ENCODE measurements at places on chromosomes 16 and 17.

GRCh38 chr17:73533127-73533526 lies 111.1 kb downstream of the SDK2 start:
- no peak for DNase-seq

- DNase-seq, result no peak
Observed at GRCh38 chr17:44557651-44558285, 484 bp downstream of the FZD2 start.

GRCh38 chr17:21031756-21032396 lies 10.9 kb downstream of the USP22 start:
- DNase-seq, result no peak

- no peak for DNase-seq
Observed at GRCh38 chr17:72452286-72453173, 331.7 kb downstream of the SOX9 start.

DNA sequence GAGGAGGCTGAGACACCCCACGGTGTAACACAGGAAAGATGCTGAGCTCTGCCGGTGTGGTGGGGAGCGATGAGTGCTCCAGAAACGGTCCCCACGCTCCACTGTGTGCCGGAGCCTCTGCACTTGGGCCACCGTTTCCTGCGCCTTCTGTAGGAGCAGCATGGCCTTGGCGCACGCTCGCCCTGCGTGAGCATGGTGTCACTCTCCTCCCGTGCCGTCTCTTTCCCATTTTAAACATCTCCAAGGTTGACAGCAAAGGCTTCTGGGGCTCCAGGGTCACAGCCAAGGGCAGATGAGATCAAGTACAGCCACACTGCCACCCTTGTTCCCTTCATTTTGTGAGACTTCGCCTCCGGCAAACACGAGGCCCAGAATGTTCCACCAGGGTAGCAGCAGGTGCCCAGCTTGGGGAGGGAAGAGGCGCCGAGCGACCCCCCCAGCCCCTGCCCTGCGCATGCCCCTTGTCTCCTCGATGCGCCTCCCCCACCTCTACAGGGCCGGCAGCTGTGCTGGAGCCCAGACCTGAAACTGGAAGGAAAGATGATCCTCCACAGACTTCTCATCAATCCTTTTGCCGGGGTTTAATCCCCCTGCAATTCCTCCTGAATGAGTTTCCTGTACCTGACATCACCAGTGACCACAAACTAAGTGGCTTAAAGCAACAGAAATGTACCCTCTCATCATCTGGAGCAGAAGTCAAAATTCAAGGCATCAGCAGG lies 19.9 kb upstream of the OSGIN1 start:
- DNase-seq, result no peak

DNA sequence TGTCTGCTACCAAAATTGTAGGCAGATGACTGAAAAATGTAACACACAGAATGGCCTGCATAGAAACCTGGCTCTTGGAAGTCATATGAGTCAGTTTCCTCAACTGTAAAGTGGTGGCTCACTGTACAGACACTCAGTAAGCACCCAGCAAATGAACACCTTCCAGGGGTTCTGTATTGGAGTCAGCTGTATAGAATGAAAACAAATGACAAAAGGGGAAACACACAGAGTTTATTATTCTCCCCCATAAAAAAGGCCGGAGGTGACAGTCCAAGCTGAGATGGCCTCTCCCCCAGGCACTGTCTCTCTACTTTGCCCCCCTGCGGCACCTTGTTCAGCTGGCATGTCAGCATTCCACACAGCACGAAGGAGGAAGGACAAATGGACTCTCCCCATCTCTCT lies 6.2 kb upstream of the MEOX1 start:
- no peak for DNase-seq

DNA sequence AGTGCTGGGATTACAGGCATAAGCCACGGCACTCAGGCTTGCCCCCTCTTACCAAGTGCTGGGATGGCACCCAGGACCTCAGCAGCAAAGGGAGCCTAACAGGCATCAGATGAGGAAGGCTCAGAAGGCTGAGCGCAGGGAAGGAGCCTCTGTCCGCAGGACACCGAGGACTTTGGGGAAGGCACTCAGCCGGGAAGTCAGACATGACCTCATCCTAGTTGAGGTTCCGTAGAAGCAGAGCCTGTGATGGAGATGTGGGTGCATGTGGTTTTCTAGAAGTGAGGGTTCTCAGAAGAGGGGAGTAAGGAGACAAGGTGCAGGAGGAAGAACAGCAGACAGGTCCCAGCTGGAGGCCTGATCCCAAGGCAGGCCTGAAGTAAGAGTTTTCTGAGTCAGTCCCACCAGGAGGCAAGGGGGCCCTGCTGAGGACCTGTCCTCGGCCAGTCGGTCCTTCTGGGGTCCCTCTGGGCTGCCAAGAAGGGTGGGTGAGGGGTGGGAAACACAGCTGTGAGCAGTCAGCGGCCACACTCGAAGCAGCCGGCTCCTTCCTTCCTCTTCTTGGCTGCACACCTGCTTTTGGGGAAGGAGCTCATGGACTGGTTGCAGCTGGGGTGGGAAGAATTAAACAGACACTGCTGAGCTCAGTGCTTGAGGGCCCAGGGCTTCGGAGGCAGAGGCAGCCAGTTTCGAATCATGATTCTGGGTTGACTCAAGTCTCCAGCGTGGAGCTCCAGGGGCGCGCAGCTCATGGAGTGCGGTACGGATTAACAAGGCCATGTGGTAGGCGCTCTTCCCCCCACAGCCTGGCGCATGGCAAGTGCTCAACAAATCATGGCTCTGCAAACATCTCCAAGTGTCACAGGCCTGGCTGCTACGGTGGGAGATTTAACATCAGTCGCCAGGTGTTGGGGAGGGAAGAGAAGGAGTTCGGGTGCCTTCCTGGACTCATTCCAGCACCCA lies 38.9 kb upstream of the SNN start:
- DNase-seq, result no peak

DNA sequence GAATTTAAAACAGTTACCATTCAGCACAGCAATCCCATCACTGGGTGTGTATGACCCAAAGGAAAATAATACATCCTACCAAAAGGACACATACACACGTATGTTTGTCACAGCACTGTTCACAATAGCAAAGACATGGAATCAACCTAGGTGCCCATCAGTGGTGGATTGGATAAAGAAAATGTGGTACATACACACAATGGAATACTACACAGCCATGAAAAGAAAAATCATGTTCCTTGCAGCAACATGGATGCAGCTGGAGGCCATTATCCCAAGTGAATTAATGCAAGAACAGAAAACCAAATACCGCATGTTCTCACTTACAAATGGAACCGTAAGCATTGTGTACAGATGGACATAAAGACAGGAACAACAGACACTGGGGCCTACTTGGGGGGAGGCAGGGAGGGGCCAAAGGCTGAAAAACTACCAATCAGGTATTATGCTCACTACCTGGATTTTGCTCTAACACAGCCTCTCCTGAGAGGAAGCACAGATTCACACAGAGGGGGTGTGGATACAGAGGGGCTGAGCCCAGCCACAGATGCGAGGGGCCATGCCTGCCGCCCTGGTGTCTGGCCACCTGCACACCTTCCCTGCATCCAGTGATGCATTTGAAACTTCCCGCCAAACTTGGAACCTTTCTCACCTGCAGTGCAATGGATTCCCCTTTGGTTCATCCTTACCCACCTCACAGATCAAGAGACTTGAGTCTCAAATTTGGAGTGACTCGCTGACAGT lies 55.9 kb downstream of the USP22 start:
- no peak for DNase-seq

GRCh38 chr17:2695243-2695960 lies 16.2 kb downstream of the CLUH start:
- no peak for DNase-seq

- DNase-seq, result no peak
Observed at GRCh38 chr16:27324851-27325301, 11.1 kb downstream of the IL4R start.

DNA sequence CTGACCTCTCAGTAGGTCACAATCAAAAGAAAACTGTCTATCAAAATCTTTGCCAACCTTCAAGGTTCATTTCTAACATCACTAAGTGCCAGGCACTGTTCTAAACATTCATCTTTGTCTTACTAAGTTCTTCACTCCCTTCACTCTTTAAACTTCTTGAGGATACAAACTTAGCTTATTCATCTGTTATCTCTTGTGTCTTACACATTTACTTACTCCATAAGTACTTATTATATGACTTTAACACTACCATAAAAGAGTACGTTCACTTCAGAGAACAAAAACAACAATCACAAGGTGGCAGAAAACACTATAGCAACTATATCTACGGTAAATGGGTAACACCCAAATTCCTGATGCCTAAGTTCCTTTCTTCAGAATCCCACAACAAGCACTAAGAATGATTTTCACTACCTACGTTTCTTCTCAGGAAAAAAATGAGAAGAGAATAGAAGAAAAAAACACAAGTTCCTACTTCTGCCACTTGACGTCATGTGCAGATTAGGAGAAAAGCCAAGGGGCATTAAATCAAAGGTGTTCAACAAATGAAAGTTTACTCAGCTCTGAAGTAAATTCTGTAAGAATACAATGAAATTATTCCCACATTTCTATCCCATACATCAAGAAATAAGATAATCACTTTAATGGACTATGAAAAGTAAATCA lies 29.2 kb downstream of the KANSL1 start:
- no peak for DNase-seq

- DNase-seq, result no peak
Observed at GRCh38 chr17:29949696-29950095, 8.3 kb downstream of the EFCAB5 start.

GRCh38 chr16:1992704-1993317 lies 3.0 kb downstream of the SYNGR3 start:
- no peak for DNase-seq

DNA sequence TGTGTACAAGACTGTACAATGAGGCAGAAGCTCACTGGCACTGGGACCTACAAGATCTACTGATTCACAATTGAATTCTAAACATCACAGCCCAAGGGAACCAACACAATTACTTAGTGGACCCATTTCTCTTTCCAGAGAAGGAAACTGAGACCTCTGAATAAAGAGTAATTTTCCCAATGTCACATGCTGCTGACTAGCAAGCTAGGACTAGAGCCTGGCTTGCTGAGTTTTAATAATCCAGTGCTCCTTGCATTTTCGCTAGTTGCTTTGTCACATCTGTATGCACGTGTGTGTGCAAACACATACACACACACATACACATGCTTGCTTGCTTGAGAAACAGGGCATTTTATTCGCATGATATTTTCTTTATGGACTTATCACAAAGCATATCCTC lies 3.9 kb upstream of the LPO start:
- no peak for DNase-seq

GRCh38 chr16:4273858-4274311 lies 1.1 kb upstream of the TFAP4 start:
- DNase-seq, result peak; percentile 86

- no peak for DNase-seq
Observed at GRCh38 chr17:50642722-50643656, 8.3 kb downstream of the ABCC3 start.

- DNase-seq, result no peak
Observed at GRCh38 chr16:10995565-10995964, 51.2 kb downstream of the CLEC16A start.

GRCh38 chr17:82649501-82650261 lies 1.4 kb upstream of the WDR45B start:
- no peak for DNase-seq

DNA sequence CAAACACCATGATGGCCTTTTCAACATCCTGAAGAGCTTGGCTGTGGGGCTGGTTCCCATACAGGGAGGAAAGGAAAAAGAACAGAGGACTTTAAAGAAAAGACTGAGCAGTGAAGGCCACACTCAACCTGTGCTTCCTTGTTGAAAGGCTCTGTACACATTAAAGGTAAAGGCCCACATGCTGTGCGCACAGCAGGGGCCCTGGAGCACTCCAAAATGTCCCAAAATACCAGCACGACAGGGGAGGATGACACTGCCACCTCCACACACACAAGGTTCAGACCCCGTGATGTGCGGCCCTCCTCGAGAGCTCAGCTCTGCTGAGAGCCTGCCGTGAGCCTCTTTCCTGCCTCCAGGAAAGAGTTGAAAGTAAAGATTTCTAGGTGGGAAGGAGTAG lies 36.5 kb downstream of the FANCA start:
- no peak for DNase-seq

DNA sequence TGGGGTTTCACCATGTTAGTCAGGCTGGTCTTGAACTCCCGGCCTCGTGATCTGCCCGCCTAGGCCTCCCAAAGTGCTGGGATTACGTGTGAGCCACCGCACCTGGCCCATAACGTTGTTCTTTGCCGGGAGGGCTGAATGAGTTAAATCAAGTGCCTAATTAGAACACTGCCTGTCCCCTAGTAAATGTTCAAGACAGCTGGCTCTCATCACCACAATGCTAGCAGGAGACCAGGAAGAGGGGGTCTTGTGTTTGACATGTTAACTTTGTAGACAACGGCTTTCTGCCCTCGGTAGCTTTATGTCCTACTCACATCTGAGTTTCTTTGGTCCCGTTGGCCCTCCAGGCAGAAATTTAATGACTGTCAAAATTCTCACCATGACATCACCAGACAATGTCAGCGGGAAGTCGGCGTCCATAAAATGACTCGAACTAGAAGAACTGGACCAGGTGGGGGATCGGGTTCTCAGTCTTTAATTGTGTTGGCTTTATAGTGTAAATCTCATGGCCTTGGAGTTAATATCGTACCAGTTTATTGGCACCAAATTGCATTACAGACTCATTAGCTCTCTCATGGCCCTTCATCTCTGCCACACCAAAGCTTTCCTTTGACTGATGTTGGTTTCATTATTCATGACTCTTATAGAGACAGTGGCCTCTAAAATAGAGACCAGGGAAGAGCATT lies 11.4 kb upstream of the ITPRIPL2 start:
- DNase-seq, result peak; percentile 33

GRCh38 chr17:5677620-5678019 lies 93.3 kb upstream of the NLRP1 start:
- DNase-seq, result no peak

GRCh38 chr17:68296217-68297191 lies 5.2 kb downstream of the ARSG start:
- DNase-seq, result no peak

GRCh38 chr16:24883714-24884151 lies 38.0 kb downstream of the SLC5A11 start:
- DNase-seq, result peak; percentile 77

DNA sequence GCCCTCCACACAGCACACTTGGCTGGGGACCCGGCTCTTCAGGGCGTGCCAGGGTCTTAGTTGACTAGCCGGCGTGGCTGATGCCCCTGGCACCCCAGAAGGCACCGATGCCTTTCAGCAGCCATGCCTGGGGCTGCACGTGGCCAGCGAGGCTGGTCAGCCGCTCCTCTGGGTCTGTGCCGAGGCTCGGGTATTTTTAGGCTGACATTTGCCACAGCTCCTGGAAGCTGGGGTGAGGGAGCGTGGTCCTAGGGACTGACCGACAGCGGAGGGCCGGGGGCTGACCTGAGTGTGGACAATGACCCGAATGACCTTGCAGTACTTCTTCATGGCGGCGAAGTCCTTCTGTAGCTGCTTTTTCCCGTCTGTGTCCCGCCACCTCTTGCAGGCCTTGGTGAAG lies 3.9 kb downstream of the RPL3L start:
- DNase-seq, result no peak

Data from Karpas-422 (cell line).